ENCODE measurements at places on chromosomes 6 and 20. TPM values are rescaled to one million over a fixed set of nuclear protein-coding genes. Genes with fewer than 3 reads are reported as not detected.

The GNAS-AS1 gene
- total RNA-seq: not detected

DNA sequence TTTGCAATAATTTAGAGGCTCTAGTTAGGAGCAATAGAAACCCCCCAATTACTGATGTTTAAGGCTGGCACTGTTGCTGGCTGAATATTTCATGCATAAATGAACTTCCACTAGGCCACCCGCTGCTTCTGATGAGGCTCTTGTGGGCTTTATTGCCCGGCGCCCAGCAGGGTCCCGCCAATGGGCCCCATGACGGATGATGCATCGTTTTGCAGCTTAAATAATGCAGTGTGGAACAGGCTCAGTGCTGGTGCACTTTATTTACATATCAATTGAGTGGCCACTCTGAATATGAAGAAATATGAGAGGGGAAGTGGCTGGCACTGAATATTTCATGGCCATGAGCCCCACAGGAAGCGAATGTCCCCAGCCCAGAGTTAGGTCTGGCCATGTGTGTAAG lies 155.3 kb upstream of the MAFB start:
- DNase-seq: no peak

DNA sequence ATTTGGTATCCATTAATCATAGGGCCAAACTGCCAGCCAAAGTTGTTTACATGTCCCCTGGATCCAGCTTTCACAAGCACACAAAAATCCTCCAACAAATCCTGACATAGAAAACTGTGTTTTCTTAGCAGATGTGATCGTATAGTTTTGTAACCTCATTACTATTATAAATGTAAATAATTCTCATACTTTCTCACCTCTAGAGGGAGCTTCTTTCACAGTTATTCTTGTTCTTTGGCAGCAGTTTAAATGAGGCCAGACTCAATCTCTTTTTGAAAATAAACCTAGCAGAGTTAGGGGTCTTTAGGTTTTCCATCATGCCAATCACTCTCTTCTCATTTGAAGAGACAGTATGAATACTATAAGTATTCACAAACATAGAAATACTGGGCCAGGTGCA lies 17.0 kb upstream of the ZNF318 start:
- no peak for DNase-seq

DNA sequence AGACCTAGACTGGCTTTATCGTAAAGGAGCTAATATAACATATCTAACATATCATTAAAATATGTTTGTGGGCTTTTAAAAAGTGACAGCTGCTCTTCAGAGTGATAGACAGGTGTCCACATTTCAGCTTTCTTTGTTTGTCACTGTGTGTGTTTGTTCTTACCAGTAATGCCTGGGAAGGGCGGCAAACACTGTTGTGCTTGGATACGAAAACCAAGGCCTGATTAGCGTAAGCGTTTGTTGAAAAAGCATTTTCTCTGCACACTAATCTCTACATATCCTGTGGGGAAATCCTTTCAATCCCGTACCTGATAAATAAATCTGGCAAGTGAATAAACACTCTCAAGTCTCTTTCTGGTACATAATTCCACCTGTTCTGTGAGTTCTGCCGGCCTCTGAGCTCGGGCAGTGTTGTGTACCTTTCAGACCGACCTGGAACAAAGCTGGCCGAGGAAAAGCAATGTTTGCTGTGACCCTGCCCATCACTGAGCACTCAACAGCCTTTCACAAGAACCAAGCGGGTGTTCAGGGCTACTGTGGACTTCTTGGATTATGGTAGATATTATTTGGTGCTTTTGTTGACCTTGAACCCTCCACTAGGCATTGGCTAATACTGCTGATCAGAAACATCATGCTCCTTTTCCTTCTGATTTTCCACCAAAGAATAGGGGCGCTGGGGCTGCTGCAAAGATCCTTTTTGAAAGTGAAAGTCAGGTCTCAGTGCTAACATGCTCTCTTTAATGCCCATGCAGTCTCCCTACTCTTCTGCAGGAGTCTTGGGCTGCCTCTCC lies 100.4 kb downstream of the CD83 start:
- DNase-seq: no peak

GRCh38 chr6:127547904-127548649 lies 28.9 kb upstream of the C6orf58 start:
- peak; percentile 19 for DNase-seq

DNA sequence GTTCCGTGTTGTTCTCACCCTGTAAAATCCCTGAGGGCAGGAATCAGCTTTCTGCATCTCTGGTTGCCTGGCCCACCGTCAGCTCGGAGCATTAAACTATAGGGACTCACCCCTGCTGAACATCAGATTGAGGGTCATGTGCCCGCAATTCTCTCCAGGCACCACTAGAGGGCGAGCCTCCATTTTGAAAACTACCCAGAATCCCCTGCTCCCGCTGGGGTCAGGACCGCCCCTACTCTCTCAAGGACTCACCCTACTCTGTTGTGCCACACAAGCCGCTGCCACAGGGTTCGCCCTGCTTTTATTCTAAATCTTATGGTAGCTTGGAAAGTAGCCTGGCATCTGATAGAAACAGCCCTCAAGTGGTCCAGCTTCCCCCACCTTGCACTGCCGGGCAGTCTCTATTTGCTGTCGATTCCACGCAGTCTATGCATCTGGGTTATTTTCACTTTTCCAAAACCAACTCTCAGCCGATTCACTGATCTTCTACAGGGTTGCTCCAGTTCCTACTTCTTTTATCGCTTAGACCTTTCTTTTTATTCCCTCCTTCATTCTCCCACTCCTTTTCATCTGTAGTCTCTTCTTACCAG lies 244.1 kb upstream of the QKI start:
- peak; percentile 45 for DNase-seq

The TMEM217 gene
- total RNA-seq: 12.4 TPM

DNA sequence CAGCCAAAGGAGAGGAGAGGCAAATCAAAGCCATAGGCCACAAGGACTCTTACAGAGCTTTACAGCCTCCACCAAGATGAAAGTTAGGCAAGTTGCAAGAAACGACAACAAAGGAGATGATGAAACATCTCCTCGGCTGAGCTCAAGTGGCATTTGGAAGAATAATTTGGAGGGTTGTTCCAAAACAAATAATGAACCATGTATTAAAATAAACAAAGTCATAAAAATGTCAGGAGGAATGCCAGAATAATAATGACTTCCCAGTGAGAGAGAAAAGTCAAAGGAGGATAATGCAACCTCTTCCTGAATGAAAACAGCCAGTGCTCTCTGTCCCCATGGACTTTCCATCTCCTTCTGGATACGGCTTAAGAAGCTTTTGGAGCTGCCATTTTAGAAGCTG lies 371.4 kb upstream of the ID4 start:
- no peak for DNase-seq

DNA sequence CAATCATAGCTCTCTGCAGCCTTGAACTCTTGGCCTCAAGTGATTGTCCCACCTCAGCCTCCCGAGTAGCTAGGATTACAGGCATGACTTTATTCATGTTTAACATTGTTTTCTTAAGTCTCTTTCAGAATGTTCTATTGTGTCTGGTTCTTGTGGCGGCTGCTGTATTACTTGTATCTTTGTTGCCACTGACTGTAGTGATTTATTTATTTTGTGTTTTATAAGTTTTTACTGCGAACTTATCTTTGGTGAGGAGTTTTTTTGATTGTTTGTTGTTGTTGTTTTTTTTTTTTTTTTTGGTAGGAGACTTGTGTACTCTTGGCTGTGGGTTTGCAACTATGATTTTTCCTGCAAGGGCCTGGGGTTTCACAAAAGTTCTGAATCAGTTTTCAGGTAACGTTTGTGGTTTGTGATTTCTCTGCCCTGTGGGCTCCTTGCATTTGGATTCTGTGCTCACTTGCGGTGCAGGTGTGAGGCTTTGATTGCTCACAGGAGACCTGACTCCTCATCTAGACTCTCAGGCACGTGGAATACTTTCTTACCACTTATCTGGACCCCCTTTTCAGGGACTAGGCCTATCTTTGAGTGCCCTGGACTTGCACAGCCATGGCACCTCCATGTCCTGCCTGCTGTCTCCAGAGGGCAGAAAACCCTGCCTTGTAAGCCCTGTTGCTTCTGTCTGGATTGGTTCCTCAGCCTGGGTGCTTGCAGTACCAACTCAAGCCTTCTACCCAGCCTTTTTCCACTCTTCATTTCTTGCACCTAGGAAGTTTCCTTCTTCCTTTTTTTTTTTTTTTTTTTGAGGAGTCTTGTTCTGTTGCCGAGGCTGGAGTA lies 25.2 kb downstream of the KIF25 start:
- no peak for DNase-seq

Measured in dermis blood vessel endothelial cell (primary cell).